Tibial nerve (tissue), 4 donors: ENCODE measurements at places on chromosomes 4 and X. TPM values are rescaled to one million over a fixed set of nuclear protein-coding genes. Genes with fewer than 3 reads are reported as not detected.

Gene AP1AR
- 16.8 TPM for total RNA-seq

Gene IL2
- not detected for total RNA-seq

DNA sequence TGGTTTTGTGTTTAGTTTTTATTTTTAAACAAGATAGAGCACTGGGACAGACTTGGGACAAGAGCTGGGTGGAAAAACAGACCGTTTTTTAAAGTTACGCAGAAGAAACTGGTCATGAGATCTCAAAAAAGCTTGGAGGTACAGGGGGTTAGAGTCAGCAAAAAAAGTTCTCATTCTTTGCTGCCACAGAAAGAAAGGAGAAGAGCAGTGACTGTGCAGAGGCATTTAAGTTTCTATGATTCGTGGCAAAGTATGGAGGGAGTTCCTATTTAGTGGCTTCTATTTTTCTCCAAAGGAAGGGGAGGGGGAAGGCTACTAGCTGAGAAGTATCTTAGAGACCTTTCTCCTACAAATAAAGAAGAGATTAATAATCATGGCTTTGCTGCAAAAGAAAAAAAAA lies 68.3 kb downstream of the MANBA start:
- H3K4me1 ChIP-seq, result no peaks in the 10 kb centered on the region
- peaks cover 55% of the 10 kb centered on the region for H3K36me3 ChIP-seq
- DNase-seq, result no peak
- no peak overlapping the region for H3K4me3 ChIP-seq

Gene UGT2A2
- total RNA-seq, result not detected

- H3K27ac ChIP-seq, result no peak overlapping the region
- H3K36me3 ChIP-seq, result no peaks in the 10 kb centered on the region
Measured at GRCh38 chr4:62235911-62236310, 1035.8 kb downstream of the ADGRL3 start.

GRCh38 chrX:23805389-23805788 lies 22.4 kb downstream of the SAT1 start:
- H3K4me3 ChIP-seq, result no peak overlapping the region
- DNase-seq, result no peak
- H3K4me1 ChIP-seq, result no peaks in the 10 kb centered on the region
- no peaks in the 10 kb centered on the region for H3K36me3 ChIP-seq

Gene ZNF630
- 5.3 TPM for total RNA-seq

GRCh38 chrX:24513416-24513815 lies 48.3 kb downstream of the PDK3 start:
- H3K4me1 ChIP-seq, result no peaks in the 10 kb centered on the region
- H3K27me3 ChIP-seq, result no peaks in the 10 kb centered on the region
- H3K4me3 ChIP-seq, result no peak overlapping the region
- H3K27ac ChIP-seq, result no peak overlapping the region

- no peak overlapping the region for H3K27ac ChIP-seq
- H3K4me3 ChIP-seq, result no peak overlapping the region
- no peak for DNase-seq
- H3K27me3 ChIP-seq, result no peaks in the 10 kb centered on the region
- no peaks in the 10 kb centered on the region for H3K36me3 ChIP-seq
Measured at GRCh38 chr4:183095199-183095512, 3.9 kb upstream of the WWC2 start.

- no peak overlapping the region for H3K27ac ChIP-seq
- H3K36me3 ChIP-seq, result no peaks in the 10 kb centered on the region
- DNase-seq, result no peak
- no peak overlapping the region for H3K4me3 ChIP-seq
- no peaks in the 10 kb centered on the region for H3K4me1 ChIP-seq
- H3K27me3 ChIP-seq, result no peaks in the 10 kb centered on the region
Measured at GRCh38 chrX:34875204-34875603, 67.4 kb upstream of the FAM47B start.

Gene PAGE1
- not detected for total RNA-seq

- H3K27me3 ChIP-seq, result no peaks in the 10 kb centered on the region
- DNase-seq, result no peak
- H3K4me3 ChIP-seq, result no peak overlapping the region
Measured at GRCh38 chr4:184950117-184950830, 68.0 kb upstream of the HELT start.

GRCh38 chr4:90318193-90318592 lies 191.0 kb downstream of the CCSER1 start:
- no peaks in the 10 kb centered on the region for H3K36me3 ChIP-seq
- H3K4me1 ChIP-seq, result peaks cover 6% of the 10 kb centered on the region
- DNase-seq, result no peak
- H3K27ac ChIP-seq, result peak overlapping the region; percentile 45

Gene MAGEB6
- total RNA-seq, result not detected

Gene BGN
- 103 TPM for total RNA-seq

- no peaks in the 10 kb centered on the region for H3K36me3 ChIP-seq
- peak overlapping the region; percentile 3 for H3K27ac ChIP-seq
- no peak for DNase-seq
- no peaks in the 10 kb centered on the region for H3K27me3 ChIP-seq
Measured at GRCh38 chr4:98565681-98566301, 92.6 kb downstream of the TSPAN5 start.

- no peaks in the 10 kb centered on the region for H3K36me3 ChIP-seq
- no peak overlapping the region for H3K4me3 ChIP-seq
- DNase-seq, result no peak
- no peak overlapping the region for H3K27ac ChIP-seq
- H3K4me1 ChIP-seq, result no peaks in the 10 kb centered on the region
Measured at GRCh38 chr4:73379946-73380345, 24.1 kb upstream of the ALB start.

Gene BTK
- 2.5 TPM for total RNA-seq

Gene RIPPLY1
- total RNA-seq, result not detected

GRCh38 chr4:110616238-110617074 lies 6.4 kb downstream of the PITX2 start:
- H3K4me1 ChIP-seq, result peaks cover 12% of the 10 kb centered on the region
- H3K36me3 ChIP-seq, result no peaks in the 10 kb centered on the region
- no peak overlapping the region for H3K27ac ChIP-seq
- DNase-seq, result no peak
- peaks cover 100% of the 10 kb centered on the region for H3K27me3 ChIP-seq

Gene SPANXA2
- not detected for total RNA-seq

DNA sequence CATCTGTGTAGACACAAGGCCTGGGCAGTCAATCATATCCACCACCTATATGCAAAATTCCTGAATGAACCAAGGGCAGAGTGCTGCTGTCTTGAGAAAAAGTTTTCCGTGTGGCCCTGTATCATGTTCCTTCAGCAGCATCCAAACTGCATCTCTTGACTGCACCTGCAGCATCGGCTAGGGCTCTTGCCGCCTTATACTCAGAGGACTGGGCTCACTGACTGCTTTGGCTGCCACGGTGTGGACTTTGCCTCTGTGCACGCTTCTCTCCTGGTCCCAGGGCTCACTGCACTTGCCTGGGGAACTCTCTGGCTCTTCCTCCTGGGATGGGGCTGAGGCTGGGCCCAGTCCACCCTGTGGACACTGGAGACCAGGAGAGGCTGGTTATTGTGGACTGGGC lies 39.5 kb upstream of the STS start:
- no peaks in the 10 kb centered on the region for H3K27me3 ChIP-seq
- H3K4me3 ChIP-seq, result no peak overlapping the region
- H3K36me3 ChIP-seq, result peaks cover 2% of the 10 kb centered on the region
- no peak for DNase-seq

GRCh38 chr4:176380352-176381157 lies 60.8 kb downstream of the SPCS3 start:
- peak overlapping the region; percentile 6 for H3K4me3 ChIP-seq
- no peak for DNase-seq
- H3K36me3 ChIP-seq, result no peaks in the 10 kb centered on the region
- no peaks in the 10 kb centered on the region for H3K27me3 ChIP-seq
- H3K4me1 ChIP-seq, result no peaks in the 10 kb centered on the region

Gene PCYT1B
- 0.90 TPM for total RNA-seq

Gene LIMCH1
- 57.6 TPM for total RNA-seq

Gene PRDM5
- total RNA-seq, result 33.5 TPM

Gene TCEAL6
- not detected for total RNA-seq

Gene ATP1B4
- not detected for total RNA-seq

Gene GRPR
- total RNA-seq, result not detected

- no peaks in the 10 kb centered on the region for H3K4me1 ChIP-seq
- no peaks in the 10 kb centered on the region for H3K36me3 ChIP-seq
- no peak for DNase-seq
- H3K4me3 ChIP-seq, result no peak overlapping the region
Measured at GRCh38 chr4:60847614-60848013, 352.5 kb upstream of the ADGRL3 start.

Gene DGKK
- total RNA-seq, result not detected

Gene GABRG1
- total RNA-seq, result 2.1 TPM
